Head of caudate nucleus (tissue), 42 donors: ENCODE measurements at places on chromosomes 13 and 19.

DNA sequence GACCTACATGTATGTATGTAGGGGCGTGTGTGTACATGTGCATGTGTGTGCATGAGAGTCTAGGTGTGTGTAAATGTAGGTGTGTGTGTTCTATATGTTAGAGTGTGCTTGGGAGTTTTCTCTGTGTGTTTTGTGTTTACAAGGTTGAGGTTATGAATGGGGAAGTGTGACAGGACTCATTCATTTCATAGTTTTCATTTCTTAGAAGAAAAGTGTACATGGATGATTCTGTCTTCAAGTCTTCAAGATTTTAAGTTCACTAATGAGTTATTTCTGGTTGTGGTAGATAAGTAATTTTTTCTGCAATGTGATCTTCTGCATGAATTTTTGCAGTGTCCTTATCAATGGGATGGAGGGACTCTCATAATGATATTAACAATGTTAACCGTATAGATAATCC is 118.2 kb upstream of the SLC10A2 start:
- no peak for DNase-seq

- DNase-seq: no peak
Observed at GRCh38 chr13:41276824-41277223, 13.4 kb upstream of the MTRF1 start.

DNA sequence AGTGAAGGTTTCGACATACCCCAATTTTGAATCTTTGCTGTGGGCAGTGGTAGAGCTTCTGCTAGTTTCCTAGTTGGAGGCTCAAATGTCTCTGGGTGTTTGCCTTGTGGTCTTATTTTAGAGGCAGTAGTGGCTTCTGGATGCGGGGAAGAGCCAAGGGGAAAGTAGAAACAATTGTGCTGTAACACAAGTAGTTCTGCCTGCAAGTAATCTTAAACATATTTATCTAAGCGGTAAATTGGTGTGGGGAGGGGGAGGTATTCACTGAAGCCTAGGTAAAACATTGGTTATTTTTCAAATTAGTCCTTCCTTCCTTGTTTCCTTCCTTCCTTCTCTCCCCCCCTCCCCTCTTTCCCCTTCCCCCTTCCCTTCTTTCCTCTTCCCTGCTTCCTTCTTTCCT is at the start of gene PCDH20:
TSS of gene PCDH20 (minus strand) at position 101 of the 400 bp plus-strand sequence. CDS start 691 bp downstream, outside the sequence.
- no peak for DNase-seq

GRCh38 chr13:59885076-59885475 is 278.7 kb downstream of the DIAPH3 start:
- no peak for DNase-seq

- no peak for DNase-seq
Observed at GRCh38 chr19:20269461-20269860, 102.4 kb downstream of the ZNF486 start.

DNA sequence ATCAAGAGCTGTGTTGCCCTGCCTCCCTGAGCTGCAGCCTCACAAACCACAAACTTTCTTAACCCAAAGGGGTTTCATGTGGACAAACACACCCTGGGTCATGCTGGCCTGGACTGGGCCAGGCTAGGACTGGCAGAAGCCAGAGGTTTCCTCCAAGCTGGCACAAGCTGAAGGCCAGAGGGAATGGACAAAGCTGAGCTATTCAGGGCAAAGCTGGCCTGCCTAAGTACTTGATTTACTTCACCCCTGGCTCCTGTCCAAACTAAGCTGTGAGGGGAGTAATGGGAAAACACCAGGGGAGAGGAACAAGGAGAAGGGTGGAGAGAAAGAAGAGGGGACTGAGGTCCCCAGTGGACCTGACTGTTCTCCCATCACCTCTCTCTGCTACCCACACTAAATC is 6.2 kb downstream of the CPAMD8 start:
- peak; percentile 27 for DNase-seq

GRCh38 chr13:41678249-41678648 is 220.9 kb downstream of the RGCC start:
- no peak for DNase-seq

DNA sequence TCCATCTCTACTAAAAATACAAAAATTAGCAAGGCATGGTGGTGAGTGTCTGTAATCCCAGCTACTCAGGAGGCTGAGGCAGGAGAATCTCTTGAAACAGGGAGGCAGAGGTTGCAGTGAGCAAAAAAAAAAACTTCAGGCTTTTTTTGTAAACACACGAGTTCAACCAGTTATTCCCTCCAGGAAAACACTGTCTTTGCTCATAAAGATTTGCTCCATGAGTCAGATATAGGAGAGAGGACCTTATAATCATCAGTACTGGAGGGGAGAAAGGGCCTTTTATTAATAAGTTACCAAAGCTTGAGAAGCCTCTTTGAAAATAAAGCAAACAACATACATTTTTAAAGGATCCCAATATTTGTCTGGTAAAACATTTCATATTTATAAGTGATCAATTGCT is 110.7 kb downstream of the EFNB2 start:
- no peak for DNase-seq

DNA sequence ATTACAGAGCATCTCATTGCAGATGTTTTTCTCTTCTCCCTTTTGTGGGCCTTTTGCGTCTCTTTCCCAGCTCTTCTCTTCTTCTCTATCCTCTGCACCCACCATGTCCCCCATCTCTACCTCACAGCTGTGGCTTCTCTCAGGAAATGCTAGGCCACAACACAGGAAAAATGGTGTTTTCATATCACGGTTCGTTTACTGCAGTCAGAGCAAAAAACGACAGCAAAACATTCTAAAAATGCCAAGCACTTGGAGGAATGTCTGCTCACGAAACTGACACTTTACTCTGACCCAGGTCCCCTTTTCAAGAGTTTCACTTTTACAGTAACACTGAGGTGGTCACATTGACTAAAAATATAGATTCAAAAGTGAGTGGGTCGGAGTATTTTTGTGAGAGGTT is 152.2 kb downstream of the DCT start:
- no peak for DNase-seq

- no peak for DNase-seq
Observed at GRCh38 chr19:17243211-17243829, 2.4 kb downstream of the NR2F6 start.

DNA sequence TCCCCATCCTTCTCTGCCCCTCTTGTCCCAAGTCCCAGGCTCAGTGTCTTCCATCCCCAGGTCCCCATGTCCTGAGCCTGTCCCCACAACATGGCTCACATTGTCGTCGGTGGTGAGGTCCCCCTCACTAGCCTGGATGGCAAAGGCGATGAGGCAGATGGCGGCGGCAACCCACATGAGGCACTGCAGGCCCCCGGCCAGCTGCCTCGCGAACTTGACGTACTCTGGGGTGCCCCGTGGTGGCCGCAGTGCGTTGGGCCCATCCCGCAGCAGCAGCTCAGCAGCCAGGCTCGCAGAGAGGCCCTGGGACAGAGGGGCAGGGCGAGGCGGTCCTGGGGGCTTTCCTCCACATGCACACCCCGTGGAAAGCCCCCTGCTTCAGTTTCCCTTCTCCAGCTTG is 1.1 kb downstream of the ATP4A start:
- no peak for DNase-seq

DNA sequence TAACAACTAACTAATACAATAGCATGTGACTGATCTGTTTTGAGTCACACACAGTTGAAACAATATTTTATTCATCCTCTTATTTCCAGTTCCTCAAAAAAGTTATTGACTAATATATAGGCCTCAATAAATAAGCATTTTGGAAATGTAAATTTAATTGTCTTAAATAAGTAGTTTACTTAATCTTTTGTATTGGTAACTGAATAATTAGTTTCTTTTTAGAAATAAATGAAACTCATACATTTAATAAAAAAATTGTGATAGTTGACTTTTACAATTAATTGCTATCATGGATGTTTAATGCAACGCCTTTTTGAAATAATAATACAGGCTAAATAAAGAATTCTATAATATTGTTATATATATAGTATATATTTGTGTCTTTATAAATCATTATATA is 500.8 kb upstream of the PCDH20 start:
- no peak for DNase-seq

GRCh38 chr19:14683439-14683838 is 6.4 kb upstream of the ZNF333 start:
- DNase-seq: no peak

- no peak for DNase-seq
Observed at GRCh38 chr13:43353631-43354030, 330.2 kb downstream of the DNAJC15 start.

- DNase-seq: no peak
Observed at GRCh38 chr19:19627621-19628500, at the start of gene LPAR2. Gene LPAR2, minus strand, starts transcription at chr19:19628220. Its CDS starts 945 bp downstream, at chr19:19627275.

GRCh38 chr13:94607939-94608338 is 6.3 kb downstream of the GPR180 start:
- DNase-seq: no peak

DNA sequence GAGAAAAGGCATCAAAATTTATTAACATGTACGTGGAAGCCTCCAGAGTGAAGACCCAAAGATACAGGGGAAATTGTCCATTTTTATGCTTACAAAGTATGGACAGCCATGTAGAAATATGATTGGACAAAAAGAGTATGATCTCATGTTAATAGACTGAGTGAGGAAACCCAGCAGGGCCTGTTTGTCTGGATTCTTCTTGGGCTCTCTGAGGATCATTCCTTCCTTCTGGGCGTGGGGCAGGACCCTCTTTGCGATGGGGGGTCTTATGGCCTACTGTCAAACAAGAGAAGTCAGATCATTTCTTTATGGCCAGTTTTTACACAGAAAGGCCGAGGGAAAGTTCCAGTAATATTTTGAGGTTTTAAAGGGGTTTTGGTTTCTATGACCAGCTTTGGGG is 110.8 kb downstream of the ESD start:
- DNase-seq: no peak

DNA sequence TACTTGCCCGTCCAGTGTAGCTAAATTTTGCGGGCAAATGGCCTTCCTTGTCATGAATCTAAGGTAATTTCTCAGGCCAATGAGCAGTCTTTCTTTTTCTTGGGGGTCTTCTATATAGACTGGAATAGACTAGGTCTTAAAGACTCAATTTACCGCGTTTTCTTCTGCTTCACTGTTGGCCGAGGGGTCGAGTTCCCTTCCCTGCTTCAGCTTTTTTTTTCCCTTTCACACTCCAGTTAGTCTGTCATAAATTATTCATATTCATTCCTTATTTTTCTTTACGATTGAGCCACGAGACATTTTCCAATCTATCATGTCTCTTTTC is 276 bp downstream of the ALG11 start:
- no peak for DNase-seq

DNA sequence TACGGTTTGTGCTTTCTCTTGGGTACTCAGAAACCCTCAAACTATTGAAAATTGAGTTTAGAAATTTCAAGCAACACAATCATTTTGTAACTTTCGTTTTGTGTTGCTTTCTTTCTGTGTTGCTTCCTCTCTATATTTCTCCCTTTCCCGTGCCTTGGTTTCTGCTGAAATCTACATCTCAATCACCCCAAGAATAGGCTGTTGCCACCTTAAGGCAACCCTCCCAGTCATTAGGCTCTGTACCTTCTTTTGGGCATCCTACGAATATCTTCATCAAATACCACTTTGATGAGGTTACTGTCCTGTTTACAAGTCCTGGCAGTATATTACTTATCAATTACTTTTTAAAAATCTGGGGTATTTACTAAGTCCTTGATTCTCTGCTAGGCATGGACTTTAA is 621.6 kb downstream of the GPC6 start:
- DNase-seq: no peak

- no peak for DNase-seq
Observed at GRCh38 chr13:99995104-99995588, 13.6 kb downstream of the ZIC2 start.

GRCh38 chr13:106464076-106464475 is 71.4 kb downstream of the EFNB2 start:
- no peak for DNase-seq

DNA sequence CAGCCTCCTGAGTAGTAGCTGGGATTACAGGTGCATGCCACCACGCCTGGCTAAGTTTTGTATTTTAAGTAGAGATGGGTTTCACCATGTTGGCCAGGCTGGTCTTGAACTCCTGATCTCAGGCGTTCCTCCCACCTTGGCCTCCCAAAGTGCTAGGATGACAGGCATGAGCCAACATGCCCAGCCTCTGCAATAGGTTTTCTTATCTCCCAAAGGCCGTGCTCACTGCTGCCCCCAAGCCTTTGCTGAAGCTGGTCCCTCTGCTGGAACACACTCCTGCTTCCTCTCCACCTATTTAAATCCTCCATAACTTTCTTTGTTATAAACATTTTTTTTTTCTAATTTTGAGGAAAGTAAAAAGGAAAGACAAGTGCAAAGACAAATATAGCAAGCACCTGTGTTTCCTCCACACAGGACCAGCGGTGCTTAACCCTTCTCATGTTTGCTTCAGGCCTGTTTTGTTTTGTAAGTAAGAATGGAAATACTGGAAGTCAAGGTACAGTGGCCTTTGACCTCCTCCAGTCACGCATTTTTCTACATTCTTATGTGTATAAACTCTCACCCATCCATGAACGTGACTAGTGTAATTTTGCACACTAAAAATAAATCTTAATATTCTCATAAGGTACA is 14.5 kb upstream of the TNFAIP8L1 start:
- DNase-seq: no peak

GRCh38 chr13:98237331-98237730 is 60.3 kb upstream of the RNF113B start:
- DNase-seq: no peak

GRCh38 chr13:80342471-80343371 is 1.8 kb upstream of the SPRY2 start:
- DNase-seq: peak; percentile 88

DNA sequence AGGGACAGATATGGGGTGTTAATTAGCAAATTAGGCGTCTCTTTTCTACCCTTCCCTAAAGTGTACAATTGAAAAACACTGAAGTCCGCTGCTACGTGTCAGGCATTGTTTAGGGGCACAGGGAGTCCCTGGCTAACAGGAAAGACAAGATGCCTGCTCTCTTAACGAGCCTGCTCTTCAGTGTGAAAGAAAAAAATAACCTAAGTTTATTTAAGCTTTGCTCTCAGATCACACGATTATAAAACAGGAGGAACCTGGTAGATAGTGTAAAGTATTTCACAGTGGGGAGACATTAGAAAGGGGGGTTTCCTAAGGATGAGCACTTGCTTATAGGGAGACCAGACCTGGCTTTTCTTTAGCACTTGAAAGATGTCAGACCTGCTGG is 38.7 kb downstream of the IGFL2 start:
- DNase-seq: no peak

- DNase-seq: no peak
Observed at GRCh38 chr19:30520735-30521479, 148.7 kb downstream of the ZNF536 start.

GRCh38 chr13:106562301-106562700 is 5.6 kb downstream of the ARGLU1 start:
- no peak for DNase-seq

DNA sequence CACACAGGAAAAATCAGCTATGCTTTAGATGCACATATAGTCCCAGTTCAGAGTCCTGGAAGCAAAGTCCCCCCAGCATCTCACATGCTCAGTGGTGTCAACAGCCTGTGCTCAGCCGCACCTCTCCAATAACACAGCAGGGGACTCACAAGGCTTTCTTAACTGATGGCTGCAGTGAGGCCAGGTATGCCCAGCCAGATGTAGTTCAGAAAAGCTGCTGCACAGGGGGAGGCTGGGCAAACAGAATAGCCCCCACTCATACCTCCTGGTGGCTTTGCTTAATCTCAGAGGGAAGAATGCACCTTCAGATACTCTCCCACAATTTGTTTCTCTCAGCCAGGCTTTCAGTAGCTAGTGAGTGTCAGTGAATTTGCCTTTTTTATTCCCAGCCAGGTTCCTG is 33.4 kb downstream of the FAM124A start:
- DNase-seq: no peak
